NCI-H2227 treated with DMSO at 0.1 percent for 48 hours (cell line): ENCODE measurements at places on chromosomes 2 and 18.

DNA sequence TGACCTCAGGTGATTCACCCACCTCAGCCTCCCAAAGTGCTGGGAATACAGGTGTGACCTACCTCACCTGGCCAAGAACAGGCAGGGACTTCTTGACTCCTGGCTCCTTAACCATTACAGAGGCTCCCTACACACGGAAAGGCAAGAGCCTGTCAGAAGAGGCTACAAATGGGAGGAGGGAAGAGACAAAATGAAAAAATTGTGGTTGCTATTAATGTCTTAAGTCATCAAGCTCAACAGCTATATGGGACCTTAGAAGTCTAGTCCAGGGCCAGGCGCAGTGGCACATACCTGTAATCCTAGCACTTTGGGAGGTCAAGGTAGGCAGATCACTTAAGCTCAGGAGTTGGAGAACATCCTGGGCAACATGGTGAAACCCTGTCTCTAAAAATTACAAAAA, 11.5 kb upstream of the FAM124B start:
- DNase-seq: no peak

DNA sequence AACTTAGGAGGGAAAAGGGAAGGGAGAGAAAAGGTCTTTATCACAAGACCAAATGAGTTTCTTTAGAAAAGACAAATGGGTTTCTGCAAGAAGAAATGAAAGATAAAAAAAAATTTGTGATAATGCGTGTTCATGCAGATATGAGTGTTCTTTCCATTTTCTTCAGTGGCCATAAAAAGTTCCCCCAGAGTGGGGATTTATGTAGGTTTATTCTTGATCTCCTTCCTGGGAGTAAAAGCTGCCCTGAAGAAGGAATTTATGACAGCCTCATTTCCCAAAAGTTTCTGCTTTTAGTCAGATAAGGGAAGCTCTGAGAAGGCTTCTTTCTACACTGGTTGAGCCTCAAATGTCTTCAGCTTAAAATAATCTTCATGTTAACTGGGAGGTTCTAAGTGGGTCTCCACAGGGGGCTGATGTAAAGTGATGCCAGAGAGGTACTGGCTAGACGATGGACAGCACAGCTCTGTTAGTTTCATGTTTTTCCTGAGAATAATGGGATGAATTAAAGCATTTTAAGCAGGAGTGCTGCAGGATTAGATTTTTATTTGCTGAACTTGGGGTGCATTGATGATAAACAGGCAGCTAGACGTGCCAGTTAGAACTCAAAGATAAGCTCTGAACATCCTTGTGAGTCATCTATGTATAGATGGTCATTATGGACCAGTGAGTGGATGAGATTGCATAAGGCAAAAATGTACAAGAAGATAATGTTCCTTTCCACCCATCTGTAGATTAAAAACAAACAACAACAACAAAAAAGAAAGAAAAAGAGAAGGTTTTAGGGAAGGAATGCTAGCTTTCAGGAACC, 99.4 kb upstream of the MSH2 start:
- no peak for DNase-seq

DNA sequence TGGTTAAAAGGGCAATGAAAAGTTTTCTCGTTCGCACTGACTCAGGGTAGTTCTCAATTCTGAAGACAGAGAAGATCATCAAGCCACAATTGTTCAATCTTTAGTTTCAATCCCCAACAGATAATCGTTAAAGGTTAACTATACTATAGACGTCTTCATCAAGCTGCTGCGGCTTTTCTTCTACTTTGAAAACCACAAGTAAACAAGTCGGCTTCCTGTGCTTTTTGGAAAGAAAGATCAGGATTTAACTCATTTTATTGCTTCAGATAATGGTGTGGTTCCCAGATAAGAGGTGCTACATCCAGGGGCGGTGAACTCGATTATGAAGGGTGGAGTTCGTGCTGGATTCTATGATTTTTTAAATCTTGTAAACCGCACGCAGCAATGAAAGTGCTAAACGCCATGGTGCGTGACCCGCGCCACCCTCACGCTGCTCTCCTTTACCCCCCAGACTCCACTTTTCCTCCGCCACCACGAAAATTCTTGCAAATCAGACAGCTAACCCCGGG, 545 bp upstream of the CDCA7 start:
- DNase-seq: peak; percentile 63

DNA sequence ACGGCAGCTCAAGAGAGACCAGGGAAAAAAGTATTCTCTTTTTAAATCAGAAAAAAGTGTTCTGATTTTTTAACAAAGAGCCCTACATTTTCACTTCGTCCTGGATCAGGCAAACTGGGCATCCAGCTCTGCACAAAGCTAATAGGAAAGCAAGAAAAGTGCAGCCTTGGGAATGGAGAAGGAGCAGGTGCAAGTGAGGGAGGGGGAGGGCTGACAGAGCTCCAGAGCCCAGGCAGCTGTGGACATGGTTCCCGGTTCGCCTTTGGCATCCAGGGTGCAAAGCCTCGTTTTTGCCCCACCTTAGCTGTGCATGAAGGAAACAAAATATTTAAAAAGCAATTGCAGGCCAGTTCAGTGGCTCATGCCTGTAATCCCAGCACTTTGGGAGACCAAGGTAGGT, 82.2 kb downstream of the FAM124B start:
- DNase-seq: no peak

DNA sequence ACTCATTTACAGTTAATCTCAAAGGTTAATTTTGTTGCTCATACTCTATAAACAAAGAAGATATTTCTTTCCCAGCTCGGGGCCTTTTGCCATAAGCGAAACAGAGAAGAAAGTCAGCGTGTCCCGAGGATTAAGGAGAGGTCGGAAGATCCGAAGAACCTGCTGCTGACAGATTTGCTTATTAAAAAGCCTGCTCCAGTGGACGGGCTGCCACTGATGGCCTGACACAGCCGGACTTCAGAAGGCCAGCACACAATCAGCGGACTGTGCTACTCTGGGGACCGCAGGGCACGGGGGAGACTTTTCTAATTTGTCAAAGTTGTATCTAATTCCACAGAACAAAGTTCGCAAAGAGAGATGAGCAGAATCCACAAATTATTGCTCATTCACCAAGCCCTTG, 315.4 kb downstream of the ETAA1 start:
- no peak for DNase-seq

DNA sequence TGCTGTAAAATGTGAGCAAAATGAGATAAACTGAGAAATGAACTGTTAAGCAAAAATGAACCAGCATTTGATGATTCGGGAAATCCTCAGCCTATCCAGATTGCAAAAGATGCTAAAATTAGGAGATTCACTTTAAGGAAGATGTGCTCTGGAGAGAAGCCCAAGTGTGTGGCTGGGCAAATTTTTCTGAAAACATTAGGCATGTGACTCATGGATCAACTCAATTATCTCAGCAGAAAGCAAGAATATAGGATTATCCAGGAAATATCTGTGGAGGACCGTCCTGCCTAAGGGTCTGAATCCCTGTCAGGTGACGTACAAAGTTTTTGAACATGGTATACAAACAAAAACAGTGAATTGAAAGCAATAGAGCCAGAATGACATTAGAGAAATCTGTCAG, 1268.3 kb upstream of the TMEFF2 start:
- no peak for DNase-seq

- no peak for DNase-seq
Observed at GRCh38 chr2:25712455-25712854, 39.1 kb upstream of the DTNB start.

DNA sequence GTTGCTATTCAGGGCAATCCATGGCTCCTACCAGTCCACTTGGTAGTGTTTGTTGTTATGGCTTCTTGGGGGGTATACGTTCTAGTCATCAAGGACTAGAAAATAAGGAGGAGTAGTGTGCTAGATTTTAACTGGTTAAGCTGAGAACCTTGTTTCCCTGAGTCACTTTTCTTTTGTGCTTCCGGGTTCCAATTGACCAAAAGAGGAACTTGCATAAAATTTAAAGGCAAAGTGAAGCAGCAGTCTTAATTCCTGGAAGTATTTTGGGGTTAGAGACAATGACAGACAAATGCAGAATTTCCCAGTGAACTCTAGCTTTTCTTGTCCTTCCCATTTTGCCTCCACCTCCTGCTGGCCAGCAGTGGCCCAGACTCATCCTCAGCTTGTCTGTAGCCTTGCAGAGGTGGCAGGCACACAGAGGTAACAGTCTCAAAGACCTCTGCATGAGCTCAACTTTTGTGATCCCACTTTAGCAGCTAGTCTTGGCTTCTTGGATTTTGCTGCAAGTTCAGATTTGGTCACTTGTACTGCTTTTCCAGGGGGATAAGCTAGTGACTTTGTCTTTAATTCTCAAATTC, 1105.8 kb upstream of the NXPH2 start:
- no peak for DNase-seq

DNA sequence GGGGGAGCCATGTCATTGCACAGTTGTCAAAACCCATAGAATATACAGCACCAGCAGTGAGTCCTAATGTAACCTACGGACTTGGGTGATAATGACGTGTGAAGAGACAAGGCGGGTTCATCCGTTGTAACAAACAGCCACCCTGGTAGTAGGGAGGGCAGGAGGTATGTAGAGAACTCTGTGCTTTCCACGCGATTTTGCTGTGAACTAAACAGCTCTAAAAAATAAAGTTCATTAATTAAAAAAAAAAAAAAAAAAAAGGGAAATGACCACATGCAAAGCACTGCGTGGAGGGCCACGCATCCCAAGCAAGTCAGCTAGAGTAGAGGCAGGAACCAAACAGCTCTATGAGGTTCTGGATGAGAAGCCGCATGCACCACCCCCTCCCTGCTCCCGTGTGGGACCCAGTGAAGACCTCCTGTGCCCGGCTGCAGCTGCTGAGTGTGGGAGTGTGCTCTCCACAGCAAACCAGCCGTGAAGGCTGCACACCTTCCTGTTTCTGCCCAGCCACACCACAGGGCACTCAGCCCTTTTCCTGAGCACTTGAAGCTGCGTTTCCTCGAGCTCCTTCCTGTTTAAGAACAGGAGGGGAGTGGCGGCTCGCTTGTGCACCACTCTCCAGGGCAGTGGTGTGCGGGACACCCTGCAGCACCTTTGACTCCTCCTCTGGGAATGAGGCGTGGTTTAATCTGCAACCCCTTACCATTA, 65.6 kb downstream of the ODC1 start:
- no peak for DNase-seq

DNA sequence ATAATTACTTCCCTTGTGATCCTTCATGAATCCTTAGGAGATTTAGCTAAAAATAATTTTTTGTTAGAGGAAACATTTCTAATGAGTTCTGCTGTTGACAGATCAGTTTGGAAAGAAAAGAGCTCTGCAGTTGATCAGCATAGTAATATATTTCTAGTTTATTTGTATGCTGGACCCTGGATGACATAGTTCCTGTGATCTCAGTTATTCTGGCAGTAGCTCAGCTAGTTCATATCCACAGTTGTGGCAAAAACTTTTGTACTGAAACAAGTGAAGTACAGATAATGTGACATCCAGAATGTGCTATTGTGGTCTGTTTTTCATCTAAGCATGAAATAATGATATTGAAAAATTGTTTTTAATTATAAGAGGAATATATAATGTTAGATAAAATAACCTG, 33.7 kb downstream of the ABI2 start:
- no peak for DNase-seq

DNA sequence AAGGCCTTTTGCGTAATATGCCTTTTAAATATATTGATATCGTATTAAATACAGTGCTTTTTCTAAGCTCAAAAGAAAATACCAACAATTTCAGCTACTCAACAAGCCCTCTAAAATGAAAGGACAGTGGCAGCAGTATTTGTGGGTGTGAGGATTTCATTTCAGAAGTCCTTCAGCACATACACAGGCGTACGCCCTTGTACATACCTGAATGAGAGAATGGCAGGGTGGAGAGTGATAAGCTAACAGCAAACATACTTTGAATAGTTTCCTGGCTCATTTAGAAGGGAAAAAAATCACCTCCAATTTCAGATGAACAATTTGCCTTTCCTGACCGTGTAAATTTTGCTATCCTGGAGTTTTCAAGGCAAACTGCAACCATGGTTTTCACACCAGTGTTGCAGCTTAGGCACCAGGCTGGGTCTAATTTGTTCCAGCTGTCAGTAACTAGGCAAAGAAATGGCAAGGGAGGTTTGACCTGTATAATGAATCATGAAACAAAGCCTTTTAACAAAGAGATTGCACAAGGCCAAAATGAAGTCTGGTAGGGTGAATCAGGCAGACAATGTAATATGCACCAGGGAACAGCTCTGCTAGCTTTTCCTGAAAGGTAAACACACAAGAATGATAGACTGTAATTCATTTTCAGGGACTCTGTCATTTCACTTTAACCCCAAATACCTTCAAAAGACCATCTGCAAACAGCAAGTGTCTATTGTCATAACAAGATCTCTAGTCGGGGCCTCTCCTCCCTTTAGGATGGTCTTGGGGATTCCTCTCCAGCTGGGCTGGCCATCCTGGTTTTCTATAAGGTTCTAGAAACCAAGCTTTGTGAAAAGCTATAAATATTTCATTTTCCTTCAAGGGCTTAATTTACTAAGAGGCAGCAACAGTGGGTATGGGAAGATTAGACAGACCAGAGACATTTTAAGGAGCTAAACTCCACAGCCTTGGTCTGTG, 11.5 kb downstream of the ANKRD29 start:
- DNase-seq: peak; percentile 52

- no peak for DNase-seq
Observed at GRCh38 chr2:99765731-99766318, 276.0 kb upstream of the REV1 start.

- DNase-seq: no peak
Observed at GRCh38 chr18:45361125-45361851, 254.0 kb upstream of the SLC14A2 start.

DNA sequence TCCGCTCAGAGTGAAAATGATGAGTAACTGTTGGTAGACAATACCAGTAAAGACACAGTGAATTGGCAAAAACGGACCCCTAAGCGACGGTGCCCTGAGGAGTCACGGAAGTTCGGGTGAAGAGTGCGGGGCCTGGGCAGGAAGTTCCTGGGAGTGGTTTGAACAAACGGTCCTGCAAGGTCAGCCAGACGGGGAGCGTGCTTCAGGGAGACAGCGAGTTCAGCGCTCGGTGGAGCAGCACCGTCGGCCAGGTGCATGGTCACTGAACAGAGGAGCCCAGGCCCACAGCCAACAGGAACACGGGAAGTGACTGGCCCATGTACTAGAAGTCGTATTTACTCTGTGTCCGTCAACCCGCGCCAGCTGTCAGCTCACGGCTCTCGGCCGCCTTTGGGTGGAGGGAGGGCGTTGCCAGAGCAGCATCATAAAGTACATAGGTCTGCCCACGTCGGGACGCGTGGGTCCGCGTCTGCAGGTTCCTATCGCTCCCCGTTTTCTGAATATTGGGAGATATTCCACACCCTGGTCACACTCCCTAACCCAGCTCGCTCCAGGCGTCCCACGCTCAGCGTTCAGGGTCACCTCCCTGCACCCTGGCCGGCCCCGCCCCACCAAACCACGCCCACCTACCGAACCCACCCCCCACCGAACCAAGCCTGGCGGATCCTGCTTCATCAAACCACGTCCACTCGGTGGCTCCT, 75.6 kb upstream of the UXS1 start:
- DNase-seq: no peak

DNA sequence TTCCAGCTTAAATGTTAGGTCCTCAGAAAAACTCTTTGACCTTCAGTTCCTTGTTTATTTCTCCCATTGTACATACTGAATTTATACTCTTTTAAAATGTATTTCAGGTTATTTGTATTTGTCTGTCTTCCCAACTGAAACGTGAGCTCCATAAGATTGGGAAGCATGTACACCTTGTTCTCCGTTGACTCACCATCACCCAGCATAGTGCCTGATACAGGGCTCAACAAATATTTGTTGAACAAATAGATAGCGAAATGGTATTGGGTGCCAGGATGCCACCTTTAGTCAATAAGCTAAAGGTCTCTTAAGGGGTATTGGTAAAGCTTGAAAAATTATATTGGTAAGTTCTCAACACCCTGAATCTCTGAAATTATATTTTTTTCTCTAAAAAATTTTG, 1841.3 kb upstream of the CELF4 start:
- no peak for DNase-seq
